ENCODE measurements at places on chromosomes 7 and 10. TPM values are rescaled to one million over a fixed set of nuclear protein-coding genes. Genes with fewer than 3 reads are reported as not detected.

- no peak for DNase-seq
These were observed 112.7 kb upstream of the BMPER start for GRCh38 chr7:33792547-33793105.

GRCh38 chr10:117668327-117669008, 125.9 kb downstream of the EMX2 start:
- no peak for DNase-seq

- DNase-seq = no peak
These were observed 39.6 kb downstream of the GLI3 start for GRCh38 chr7:42197451-42197850.

DNA sequence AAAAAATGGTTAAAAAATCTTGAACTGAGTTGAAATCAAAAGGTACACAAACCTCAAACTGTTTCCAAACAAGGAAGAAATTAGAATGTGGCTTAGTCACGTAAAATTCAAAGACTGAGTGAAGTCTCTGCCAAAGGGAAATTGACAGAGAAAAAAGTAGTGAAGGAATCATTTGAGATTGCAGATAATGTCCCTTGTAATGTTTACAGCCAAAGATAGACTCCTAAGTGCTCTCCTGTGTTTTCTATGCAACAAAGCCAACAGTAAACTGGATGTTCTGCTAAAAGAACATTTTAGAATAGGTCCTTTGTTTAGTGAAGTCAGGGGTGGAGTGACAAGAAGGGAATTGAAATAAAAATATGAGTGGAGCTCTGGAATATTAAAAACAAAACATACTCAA, 117.9 kb downstream of the ITGA8 start:
- DNase-seq = no peak

DNA sequence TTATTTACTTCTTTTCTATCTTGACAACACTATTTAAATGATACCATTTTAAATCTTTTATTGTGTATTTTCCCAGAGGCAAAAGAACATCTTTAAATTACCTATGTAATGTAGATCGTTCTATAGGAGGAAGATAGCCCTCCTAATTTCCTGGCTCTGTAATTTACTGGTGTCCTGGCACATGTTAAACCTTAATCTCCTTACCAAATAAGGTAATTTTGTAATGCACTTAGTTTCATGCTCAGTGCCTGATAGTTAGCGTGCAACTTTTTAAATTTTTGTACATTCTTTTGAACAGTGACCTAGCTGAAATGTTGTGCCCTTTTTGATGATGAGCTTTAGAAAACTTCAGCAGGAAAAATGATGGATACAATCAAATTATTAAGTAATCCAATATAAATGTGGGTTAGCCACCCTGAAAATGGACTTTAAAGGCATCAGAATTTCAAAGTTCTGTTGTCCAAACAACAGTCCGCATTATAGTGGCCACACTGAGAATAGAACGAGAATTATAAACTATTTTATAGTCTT, 81.4 kb downstream of the ABCB5 start:
- no peak for DNase-seq

GRCh38 chr7:149624419-149625339, 127.1 kb upstream of the ZNF746 start:
- peak; percentile 88 for DNase-seq

- DNase-seq = no peak
These were observed 4.0 kb downstream of the ZC3HAV1 start for GRCh38 chr7:139105484-139105883.

- no peak for DNase-seq
These were observed 24.0 kb downstream of the ELFN1 start for GRCh38 chr7:1693991-1694524.

DNA sequence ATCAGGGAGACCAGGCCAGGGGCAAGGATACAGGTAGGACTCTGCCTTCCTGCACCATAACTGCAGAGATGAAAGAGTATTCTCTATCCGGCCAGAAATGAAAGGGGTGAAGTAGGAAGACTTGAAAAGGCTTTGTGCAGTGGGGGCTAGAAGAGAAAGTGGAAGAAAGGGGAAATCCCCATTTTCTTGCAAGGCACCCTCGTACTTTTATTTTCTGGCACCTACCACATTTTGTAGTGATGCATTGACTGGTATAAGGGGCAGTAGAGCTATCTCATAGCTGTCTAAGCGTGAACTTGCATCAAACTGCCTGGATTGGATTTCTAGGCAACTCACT, 752 bp upstream of the CAMK2G start:
- DNase-seq = no peak

DNA sequence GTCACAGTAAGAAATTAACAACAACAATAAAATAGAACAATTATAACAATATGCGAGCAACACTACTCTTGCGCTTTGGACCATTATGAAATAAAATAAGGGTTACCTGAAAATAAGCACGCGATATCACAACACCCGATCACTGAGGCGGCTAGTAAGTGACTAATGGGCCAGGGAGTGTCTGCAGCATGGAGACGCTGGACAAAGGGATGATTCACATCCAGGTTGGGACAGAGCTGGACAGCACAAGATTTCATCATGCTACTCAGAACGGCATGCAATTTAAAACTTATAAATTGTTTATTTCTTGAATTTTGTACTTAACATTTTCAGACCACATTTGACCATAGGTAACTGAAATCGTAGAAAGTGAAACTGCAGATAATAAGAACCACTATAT, 15.6 kb downstream of the HIBADH start:
- no peak for DNase-seq

Gene H2BK1
- 4.1 TPM for total RNA-seq
